ENCODE measurements at places on chromosomes 6 and 20.

GRCh38 chr20:17936286-17936760 is 32.3 kb downstream of the SNX5 start:
- no peak for DNase-seq

DNA sequence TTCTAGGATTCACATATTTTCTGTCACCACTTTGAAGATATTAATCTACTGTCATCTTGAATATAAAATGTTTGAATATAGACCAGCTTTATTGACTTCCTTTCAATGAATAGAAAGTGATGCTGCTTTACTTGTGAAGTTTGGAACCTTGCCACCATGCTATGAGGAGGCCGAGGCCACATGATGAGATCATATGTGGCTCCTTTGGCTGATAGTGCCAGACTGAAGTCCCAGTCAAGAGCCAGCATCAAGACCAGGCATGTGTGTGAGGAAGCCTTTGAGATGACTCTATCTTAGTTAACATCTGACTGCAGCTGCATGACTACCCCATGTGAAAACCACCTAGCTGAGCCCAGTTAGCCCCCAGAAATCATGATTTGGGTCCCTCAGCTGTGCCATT is 169.5 kb downstream of the OTOR start:
- DNase-seq: no peak

- DNase-seq: no peak
Measured at GRCh38 chr20:39752262-39752876, 790.2 kb downstream of the DHX35 start.

GRCh38 chr6:82875573-82876185 is 190.0 kb downstream of the UBE3D start:
- DNase-seq: no peak

GRCh38 chr6:145151624-145152023 is 583.7 kb downstream of the EPM2A start:
- DNase-seq: no peak

- DNase-seq: no peak
Measured at GRCh38 chr20:10719740-10720385, 46.1 kb upstream of the JAG1 start.

DNA sequence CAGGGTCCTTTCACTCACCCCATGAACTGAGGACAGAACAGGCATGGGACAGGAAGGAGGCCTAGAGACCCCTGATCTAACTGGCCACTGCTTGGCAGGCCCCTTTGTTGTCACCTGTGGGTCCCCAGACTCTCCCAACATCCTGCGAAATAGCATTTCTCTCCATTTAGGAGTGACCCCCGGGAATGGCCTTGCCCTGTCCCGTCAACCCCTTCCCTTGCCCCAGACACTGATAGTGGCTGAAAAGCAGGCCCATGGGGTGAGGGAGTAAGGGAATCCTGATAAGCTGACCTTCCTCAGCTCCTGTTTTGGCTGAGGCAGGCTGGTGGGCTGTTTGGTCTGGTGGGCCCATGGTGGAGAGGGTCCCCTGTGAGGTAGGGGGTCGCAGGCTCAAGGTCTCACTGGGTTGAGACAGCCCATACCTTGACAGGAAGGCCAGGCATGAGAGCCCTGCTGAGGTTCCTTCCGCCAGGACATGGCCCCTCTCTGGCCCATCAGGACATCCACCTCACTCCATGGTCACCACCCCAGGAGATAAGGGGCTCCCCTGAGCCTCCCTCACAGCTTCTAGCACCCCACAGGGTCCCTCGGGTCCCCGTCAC is 139.3 kb downstream of the MRPL14 start:
- no peak for DNase-seq

DNA sequence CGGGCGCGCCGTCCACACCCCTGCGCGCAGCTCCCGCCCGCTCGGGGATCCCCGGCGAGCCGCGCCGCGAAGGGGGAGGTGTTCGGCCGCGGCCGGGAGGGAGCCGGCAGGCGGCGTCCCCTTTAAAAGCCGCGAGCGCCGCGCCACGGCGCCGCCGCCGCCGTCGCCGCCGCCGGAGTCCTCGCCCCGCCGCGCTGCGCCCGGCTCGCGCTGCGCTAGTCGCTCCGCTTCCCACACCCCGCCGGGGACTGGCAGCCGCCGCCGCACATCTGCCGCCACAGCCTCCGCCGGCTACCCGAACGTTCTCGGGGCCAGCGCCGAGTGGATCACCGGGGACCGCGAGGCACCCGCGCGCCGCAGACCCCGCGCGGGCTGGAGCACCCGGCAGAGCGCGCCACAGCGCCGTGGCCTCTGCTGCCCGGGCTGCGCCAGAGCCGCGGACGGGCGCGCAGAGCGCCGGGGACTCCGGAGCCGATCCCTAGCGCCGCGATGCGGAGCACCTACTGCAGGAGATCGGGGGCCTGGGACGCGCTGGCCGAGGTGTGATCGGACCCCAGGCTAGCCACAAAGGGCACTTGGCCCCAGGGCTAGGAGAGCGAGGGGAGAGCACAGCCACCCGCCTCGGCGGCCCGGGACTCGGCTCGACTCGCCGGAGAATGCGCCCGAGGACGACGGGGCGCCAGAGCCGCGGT is at the start of gene BMP2:
BMP2 (plus strand) TSS at position 151 of the 692 bp plus-strand sequence. CDS start 2,441 bp downstream, outside the sequence.
- peak; percentile 32 for DNase-seq

GRCh38 chr20:13458860-13459451 is 179.8 kb downstream of the TASP1 start:
- no peak for DNase-seq

GRCh38 chr6:157982563-157983405 is 1.1 kb downstream of the SYNJ2 start:
- no peak for DNase-seq

DNA sequence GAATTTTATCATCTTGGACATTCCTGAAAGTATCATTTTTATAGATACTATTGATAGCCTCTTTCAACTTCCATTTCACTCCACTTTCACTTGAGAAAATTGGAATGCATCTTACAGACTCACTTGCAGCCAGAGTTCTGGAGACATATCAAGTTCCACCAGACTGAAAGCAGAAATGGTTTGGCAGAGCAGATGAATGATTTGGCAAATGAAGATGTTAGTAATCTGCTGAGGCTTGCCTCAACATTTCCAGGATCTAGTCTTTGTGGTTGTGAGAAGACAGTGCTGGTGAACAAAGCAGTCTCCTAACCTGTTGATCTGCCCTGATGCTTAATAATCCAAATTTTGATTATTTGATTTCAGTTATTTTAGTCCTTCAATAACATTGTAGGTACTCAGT is 202.6 kb downstream of the TRDN start:
- no peak for DNase-seq

- DNase-seq: no peak
Measured at GRCh38 chr20:18058661-18059467, 1.1 kb upstream of the OVOL2 start.

DNA sequence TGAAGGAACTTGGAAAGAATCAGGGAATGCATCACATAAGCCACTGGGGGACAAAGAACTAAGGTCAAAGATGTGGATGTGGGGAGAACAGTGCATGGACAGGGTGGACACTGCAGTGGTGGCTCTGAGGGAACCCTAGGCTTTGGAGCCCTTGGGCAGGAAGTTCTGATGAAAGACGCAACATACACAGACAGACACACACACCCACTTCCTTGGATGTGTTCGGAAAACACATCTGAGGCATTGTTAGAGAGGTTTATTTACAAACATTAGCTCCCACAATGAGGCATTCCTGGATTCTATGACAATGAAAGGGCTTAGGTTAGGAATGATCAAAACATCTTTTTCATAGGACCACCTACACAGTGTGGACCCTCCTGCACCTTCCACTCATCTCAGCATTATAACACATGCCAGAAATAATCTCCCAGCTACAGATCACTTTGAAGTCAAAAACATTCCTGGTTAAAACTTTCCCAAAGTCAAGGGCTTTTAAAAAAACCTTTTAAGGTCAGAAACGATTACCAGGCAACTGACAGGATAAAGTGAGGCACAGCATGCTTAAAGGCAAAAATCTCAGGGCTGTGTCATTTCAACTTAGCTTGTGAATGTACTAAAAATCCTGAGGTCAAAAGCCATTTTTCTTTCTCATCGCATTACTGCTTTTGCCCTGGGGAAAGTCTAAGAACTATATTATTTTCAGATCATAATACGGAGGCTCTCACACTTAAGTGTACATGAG is 6.4 kb upstream of the METTL24 start:
- DNase-seq: no peak

DNA sequence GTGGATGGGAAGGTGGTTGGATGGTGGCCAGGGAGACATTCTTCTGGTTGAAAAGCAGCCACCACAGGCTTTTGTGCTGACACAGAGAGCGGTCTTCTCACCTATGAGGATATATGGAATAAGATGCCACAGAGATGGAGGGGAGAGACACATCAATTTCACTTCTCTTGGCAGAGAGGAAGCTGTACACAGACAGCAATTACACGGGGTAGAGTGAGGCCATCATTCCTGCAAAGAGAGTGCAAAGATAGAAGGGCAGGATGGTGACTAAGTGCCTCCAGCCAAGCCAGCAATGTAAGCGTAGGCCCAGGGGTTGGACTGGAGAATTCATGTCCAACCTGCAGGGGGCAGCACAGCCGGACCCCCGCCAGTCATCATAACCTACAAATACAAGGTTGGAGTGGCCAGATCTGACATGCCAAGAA is 56.4 kb downstream of the NRN1 start:
- DNase-seq: peak; percentile 21
